Jurkat, Clone E6-1 (cell line): ENCODE measurements at places on chromosomes 5 and 9.

DNA sequence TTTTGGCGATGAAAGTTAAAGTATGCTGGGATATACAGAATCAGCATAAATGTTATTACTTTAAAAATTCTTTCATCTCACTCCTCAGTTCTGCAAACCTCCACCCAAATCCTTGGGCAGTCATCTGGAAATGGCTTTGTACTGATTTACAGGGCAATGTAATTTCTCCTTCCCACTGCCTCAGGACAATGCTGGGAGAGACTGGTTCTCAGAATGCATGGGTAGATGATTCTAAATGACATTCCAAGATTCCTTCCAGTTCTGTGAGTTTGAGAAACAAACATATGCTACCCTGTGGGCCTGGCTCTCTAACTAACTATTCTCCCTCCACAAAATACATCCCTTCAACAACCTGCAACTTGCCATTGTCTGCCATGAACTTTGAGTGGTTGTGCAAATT is 7.5 kb upstream of the PSAT1 start:
- no peak for DNase-seq

GRCh38 chr5:128109138-128109537 is 25.6 kb downstream of the SLC12A2 start:
- no peak for DNase-seq

- DNase-seq: no peak
Measured at GRCh38 chr9:23630488-23630887, 195.6 kb downstream of the ELAVL2 start.

DNA sequence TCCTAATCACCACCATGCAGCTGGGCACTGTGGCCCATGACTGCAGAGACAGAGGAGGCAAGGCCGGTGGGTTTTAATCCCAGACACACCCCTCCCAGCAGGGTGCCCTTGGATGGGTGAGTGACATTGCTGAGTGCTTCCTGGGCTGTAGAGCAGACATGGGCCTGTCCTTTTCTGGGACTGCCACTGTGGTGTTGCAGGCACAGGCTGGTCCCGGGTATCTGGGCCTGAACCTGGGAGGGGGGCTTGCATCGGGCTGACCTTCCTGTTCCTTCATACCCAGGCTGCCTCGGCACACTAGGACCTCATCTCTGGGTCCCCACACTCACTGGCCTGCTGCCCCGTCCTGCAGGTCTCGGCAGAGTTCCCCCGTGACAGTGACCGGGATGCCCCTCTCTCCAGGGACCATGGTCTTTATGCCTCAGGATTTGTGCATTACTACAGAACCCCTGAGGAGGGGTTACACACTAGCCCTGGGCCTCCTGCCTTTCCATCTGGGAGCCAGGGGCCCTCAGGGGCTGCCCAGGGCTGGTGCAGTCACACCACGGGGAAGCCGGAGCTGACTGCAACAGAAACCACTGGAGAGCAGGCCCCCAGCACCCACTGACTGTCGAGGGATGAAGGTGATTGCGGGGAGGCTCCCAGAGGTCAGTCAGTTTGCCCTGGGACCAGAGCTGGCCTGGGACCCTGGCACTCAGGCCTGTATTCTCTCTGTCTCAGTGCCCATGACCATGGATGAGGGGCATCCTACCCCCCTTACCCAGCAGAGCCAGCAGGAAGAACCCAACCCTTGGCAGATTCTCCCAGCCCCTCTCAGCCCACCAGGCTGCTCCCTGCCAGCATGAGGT is 8.9 kb upstream of the SLC25A48 start:
- no peak for DNase-seq

DNA sequence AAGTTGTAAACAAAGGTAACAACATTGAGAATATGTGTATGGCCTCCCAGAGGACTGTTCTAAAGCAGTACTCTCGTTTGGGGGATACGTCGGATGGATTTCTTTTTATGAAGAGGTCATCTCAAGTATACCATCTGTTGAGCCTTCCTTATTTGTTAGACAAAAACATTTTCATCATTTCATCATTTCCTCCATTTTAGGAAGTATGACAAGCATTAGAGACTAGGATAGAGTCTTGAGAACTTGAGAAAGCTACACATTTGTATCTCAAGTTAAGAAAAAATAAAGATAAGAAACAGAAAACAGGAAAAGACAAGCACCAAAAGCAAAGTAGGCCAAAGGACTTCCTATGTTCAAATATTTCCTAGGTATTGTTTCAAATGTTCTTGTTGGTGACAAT is 307.0 kb downstream of the EFNA5 start:
- DNase-seq: no peak

DNA sequence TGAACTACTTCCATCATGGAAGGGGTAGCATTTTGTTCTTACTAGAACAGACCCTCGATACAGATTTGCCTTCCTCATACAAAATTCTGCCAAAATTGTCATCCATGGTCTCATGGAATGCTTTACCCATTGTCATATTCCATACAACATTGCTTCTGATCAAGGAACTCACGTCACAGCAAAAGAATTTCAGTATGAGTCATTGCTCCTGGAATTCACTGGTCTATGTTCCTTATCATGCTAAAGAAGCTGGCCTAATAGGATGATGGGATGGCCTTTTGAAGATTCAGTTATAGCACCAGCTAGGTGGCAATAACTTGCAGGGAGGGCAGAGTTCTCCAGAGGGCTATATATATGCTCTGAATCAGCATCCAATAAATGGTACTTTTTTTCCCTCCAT is 18.2 kb upstream of the FNIP1 start:
- no peak for DNase-seq

DNA sequence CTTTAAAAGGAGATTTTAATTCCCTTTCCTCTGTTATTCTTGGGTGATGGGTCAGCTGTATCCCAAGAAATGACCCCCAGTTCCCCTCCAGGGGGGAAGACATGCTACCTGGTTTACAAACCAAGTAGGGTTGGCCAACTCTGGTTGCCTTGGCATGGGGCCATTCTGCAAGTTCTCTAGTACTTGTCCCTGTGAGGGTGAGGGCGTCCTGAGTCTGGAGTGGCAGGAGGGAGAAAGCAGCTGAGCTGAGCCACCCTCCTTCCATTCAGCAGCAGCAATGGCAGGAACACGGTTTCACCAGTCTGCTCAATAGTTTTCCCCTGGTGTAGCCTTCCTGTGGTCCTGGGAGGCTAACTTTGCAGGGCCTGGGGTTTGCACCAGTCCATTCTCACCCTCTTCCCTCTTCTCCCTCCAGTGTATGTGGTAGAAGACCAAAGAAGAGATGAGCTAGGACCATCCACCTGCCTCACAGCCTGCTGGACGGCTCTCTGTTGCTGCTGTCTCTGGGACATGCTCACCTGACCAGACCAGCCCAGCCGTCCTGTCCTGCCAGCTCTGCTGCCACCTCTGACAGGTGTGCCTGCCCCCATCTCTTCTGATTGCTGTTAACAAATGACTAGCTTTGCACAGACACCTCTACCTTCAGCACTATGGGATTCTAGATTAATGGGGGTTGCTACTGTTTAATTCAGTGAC is 59.9 kb downstream of the PFDN1 start:
- DNase-seq: no peak
